ENCODE measurements at places on chromosomes 2 and 18.

- H3K36me3 ChIP-seq, result no peaks in the 10 kb centered on the region
- H3K27ac ChIP-seq, result no peak overlapping the region
- DNase-seq, result no peak
- H3K4me3 ChIP-seq, result no peak overlapping the region
- H3K27me3 ChIP-seq, result no peaks in the 10 kb centered on the region
Observed at GRCh38 chr2:188682838-188683237, 291.3 kb upstream of the COL3A1 start.

DNA sequence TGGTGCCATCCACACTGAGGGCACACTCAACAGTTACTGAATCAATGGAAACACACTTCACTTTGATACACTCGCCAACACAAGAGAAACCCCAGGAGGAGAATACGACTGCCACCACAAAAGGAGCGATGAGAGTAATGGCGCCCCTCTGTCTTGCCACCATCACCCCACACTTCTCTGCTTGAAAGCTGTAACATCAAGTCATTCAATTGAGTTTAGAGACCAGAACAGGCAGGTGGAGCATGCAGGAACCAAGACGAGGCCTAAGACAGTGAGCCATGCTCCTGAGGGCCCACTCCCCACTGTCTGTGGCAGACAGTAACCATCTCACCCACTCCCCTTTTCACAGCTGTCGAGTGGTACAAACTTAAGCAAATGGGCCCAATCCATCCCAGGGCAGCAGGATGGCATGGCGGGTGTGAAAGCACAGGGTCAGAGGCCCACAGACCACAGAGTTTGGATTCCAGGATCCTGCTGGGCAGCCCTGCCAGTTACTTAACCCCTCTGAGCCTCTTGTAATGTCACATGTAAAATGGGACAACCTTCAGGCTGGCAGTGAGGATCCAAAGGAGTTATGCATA is 101.9 kb downstream of the TNS1 start:
- H3K27ac ChIP-seq, result no peak overlapping the region
- H3K36me3 ChIP-seq, result no peaks in the 10 kb centered on the region
- no peaks in the 10 kb centered on the region for H3K4me1 ChIP-seq
- peaks cover 10% of the 10 kb centered on the region for H3K27me3 ChIP-seq

DNA sequence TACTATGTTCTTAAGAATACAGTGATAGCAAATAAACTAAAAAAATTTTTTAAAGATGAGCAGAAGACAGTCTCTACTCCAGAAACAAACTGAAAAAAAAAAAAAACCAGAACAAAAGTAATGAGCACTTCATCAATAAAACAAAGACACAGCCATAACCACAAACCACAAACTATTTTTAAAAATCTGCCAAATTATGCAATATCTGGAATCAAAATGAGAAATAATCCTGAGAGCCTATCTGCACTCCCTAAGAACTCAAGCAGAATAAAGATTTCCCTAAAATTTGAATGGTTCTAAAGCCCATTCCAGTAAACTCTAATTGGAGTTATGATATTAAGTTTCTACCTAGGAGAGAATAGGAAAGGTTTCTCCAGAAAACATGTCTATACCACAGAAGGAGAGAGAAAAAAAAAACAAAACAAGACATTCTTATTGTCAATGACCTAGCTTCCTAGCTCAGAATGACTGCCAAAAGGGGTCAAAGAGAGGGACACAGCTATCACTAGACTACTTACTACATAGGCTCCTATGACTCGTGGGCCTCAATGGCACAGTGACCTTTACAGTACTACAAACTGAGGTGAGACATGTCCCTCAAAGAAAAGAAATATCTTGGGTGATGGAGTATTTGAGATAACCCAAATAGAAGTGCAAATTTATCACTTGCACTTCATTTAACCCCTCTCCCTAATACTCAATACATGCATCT is 262.8 kb downstream of the ZEB2 start:
- DNase-seq, result no peak
- no peak overlapping the region for H3K4me3 ChIP-seq
- no peaks in the 10 kb centered on the region for H3K4me1 ChIP-seq
- no peaks in the 10 kb centered on the region for H3K27me3 ChIP-seq
- H3K36me3 ChIP-seq, result no peaks in the 10 kb centered on the region

GRCh38 chr18:37566479-37567060 is 972 bp upstream of the CELF4 start:
- H3K36me3 ChIP-seq, result no peaks in the 10 kb centered on the region
- no peak for DNase-seq
- H3K4me3 ChIP-seq, result no peak overlapping the region
- H3K27me3 ChIP-seq, result peaks cover 6% of the 10 kb centered on the region
- no peaks in the 10 kb centered on the region for H3K4me1 ChIP-seq
